ENCODE measurements at places on chromosomes 7 and 10. TPM values are rescaled to one million over a fixed set of nuclear protein-coding genes. Genes with fewer than 3 reads are reported as not detected.

The FAM221A gene
- 1.1 TPM for total RNA-seq

The CRHR2 gene
- total RNA-seq = not detected

The GIMAP5 gene
- not detected for total RNA-seq

The WNT8B gene
- total RNA-seq = not detected

The CRPPA gene
- total RNA-seq = 1.3 TPM

The SEMA3E gene
- 1.1 TPM for total RNA-seq

The NUTM2D gene
- total RNA-seq = 0.56 TPM

The ALOX5 gene
- not detected for total RNA-seq

The TCAF2 gene
- 3.3 TPM for total RNA-seq

The HOXA6 gene
- total RNA-seq = 1.4 TPM

The GHRHR gene
- total RNA-seq = not detected

DNA sequence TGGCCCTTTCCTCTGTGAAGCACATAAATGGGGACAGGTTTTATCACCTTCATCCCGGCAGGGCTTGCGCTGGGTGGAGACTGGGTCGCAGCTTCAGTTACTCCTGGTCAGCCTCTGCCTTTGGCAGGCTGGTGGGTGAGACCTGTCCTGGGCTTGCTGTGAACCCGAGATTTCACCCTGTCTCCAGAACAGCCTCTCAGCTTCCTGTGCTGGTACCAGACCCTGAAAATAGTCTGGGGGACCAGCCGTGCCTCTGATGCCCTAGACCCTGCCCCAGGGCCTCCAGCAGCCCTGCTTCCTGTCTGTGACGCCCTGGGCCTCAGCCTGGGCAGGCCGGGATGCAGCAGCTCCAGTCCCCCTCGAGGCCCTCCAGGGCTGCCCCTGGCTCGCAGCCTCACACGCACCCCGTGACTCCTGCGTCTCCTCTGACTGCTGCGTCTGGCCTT, 13.2 kb upstream of the PWWP2B start:
- no peak for DNase-seq

DNA sequence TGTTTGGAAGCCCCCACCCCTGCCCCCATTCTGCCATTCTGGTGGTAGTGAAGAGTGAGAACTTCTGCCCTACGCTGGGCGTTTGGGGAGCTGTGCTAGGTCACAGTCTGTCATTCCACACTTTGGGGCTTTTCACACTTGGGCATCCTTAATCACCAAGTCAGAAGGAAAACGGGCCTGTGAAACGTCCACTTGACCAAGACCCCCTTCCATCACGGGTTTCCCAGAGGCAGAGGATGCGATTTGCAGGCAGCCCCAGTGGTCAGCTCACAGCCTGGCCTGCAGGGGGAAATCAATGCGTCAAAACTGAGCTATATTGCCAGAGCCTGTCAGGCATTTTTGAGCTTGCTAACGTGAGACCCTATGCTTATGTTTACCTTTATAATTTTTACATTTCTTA, 663.3 kb upstream of the MGMT start:
- no peak for DNase-seq

GRCh38 chr7:44194069-44194468, 4.8 kb upstream of the GCK start:
- DNase-seq = peak; percentile 33

- DNase-seq = peak; percentile 60
These were observed 116.8 kb upstream of the PRSS1 start for GRCh38 chr7:142632271-142633134.

DNA sequence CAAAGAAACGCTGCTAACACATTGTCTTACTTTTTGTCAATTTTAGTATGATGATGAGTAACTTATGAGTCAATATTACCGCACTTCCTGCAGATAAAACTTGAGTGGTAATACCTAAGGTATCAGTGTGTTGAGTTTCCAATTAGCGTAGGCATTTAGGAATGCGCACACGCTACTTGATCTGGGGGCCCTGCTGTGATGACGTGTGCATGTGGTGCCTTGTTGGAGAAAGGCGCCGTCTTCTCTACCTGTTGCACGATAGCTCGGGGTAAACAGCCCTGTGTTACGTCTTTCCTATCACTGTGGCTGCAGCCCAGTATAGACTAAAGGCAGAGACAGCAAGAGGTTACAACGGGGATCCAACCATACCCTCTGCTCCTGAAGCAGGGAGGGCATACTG, 476.8 kb upstream of the ADARB2 start:
- no peak for DNase-seq

DNA sequence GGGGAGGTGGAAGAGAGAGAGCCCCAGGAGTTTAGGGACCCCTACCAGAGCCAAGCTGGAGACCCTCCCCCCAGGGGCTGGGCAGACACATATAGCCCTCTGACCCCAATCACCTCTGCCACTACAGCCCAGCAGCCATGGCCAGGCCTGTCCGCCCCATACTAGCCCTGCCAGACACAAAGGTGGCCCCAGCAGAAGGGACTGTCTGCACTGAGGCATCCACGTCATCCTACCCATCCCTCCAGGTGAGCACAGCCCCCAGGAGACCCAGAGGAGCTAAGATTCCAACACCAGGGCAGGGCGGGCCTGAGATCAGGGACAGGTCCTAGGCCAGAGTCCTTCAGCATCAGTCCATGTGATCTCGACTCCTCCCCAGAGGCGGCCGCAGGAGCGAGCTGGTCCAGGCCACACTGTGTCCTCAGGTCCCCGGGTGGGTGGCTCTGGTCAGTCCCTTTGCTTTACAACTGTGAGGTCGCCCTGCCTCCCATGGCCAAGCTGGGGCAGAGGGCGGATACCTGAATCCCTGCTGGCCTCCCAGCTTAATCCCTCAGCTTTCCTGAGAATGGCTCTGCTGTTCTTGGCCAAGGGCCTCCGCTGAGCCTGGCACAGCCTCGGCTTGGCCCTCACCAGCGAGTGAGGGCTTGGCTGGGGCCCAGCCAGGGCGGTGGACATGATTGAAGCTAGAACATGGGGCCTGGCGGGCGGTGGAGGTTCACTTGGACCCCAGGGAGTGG, 14.3 kb upstream of the ELN start:
- no peak for DNase-seq

DNA sequence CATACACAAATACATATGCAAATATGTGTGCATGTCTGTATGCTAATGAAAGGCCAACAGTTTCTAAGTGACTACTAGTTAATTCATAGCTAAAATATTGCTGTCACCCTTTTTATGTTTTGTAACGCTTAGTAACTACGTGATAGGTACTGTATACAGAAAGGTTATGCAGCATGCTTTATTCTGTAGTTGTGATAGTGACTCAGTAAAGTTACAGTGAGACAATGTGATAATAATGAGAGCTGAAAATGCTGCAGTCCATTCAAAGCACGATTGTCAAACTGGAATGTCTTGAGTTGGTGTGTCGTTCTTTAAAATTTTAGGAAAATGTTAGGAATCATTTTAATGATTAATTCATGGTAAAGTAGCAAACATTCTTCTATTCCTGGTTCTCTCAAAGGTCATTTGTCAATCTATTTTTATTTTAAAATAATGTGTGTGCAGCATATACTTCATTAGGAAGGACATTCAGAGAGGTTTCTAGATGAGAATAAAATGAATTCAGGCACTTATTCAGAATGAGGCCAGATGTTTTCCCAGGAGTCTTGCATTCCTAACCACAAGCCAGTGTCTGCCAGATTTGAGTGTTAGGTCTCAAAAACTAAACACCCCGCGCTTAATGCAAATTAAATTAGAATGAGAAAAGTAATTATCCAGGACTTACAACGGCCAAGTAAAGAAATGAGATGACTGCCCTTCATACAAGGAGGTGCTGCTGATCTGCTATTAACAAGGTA, 408.8 kb upstream of the FZD8 start:
- DNase-seq = peak; percentile 26

GRCh38 chr7:37545619-37546534, 97.2 kb upstream of the ELMO1 start:
- no peak for DNase-seq

DNA sequence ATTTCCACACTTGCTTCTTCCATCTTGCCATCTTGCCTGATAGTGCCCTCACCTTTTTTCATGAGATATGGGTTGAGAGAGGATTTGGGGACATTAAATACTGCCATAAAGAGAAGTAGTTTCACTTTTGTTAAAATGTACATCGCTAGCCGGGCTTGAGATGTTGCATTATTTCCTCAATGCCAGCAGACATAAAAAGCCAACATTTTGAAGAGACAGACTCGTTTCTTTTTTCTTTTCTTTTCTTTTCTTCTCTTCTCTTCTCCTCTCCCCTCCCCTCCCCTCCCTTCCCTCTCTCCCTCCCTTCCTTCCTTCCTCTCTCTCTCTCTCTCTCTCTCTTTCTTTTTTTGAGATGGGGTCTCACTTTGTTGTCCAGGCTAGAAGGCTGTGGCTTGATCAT, 17.9 kb downstream of the ENKUR start:
- no peak for DNase-seq
